ENCODE measurements at places on chromosomes 1 and 21.

GRCh38 chr1:205301205-205301821, 20.2 kb downstream of the NUAK2 start:
- DNase-seq = no peak

- no peak for DNase-seq
Observed at GRCh38 chr1:31397360-31398095, 15.5 kb upstream of the SERINC2 start.

GRCh38 chr21:45502006-45502345, 40.3 kb downstream of the SLC19A1 start:
- DNase-seq = no peak

- DNase-seq = peak; percentile 44
Observed at GRCh38 chr1:244106837-244107493, 55.9 kb downstream of the ZBTB18 start.

DNA sequence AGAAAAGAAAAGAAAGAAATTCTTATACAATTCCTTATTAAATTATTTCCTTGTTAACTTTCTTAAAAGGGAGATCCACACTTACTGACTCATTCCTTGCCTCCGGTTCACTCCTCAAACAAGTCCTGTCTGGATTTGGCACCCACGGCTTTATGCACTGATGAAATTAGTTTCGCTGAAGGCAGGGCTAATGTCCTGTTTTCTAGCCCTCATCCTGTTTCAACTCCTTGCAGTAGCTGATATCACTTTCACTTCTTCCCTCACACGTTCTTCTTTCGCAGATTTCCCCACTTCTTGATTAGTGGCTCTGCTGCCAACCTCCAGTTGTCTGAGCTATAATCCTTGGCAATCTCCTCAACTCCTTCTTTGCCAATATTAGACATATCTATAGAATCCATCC, 215.2 kb downstream of the URB2 start:
- DNase-seq = no peak

DNA sequence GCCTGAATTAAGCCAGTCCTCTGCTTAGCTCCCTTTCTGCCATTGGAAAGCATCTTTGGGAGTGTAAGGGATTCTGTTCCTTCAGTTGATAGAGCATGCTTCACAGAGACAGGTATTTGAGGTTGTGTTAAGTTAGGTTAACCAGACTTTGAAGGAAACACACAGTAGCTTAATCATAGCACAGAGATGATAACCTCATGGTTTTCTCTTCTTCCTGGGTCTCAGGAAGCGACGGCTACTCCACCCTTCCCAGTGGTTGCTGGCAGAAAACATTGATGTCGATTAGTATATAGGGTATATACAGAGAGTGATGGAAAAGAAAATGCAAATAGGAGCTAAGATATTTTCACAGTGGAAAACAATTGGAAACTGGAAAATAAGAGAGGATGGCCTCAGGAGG, 42.0 kb downstream of the S1PR1 start:
- no peak for DNase-seq

DNA sequence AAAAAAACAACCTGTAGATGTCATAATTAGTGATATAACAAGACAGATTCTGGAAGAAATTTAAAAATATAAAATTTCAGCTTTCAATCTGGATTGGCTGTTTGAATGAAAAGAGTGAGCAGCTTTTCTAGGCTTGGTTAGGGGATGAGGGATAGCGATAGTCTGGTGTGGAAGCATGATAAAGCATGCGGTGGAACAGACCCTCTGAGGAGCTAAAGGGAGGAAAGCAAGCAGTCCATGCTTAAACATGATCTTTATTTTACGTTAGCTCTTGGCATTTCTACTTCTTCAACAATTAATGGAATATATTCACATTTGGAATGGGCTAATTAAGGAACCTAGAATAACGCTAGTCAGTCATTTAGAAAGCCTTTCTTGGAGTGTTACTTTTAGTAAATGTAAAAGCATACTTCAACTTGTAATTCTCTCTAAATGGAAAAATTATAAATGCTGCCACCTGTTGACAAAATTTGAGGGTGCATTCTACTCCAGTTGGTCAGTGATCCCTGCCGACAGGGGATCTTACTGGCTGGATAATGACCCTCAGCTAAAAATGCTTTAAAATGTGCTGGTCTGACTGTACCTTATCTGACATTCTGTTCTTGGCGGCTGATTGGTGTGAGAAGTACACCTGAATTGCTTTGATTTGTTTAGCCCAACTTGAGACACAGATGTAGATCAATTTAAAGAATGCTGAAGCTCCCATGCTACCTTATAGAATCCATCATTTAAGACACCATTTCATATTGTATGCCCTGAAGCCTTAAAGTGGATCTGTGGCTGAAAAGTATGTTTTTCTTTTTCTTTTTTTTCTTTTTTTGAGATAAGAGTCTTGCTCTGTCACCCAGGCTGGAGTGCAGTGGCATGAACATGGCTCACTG, 61.2 kb downstream of the AK4 start:
- no peak for DNase-seq

- DNase-seq = no peak
Observed at GRCh38 chr21:24428591-24429199, 1178.6 kb downstream of the MRPL39 start.

DNA sequence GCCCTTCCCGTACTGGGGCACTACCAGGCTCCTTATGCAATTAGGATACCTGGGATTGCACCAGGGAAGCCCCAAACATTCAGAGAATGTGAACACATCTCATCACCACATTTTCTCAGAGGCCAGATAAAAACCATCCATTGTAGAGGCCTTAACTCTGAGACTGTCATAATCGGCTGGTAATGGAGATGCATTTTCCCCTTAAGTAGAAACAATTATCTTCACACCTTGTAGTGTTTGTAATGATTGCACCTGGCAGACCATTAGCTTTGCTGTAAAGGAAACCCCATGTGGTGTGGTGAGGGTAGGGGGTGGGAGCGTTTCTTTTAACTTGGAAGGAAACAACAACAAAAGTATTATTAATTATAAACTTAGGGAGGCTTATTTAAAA, 90.0 kb upstream of the TLR5 start:
- no peak for DNase-seq

GRCh38 chr21:26032263-26032662, 138.3 kb downstream of the APP start:
- no peak for DNase-seq

DNA sequence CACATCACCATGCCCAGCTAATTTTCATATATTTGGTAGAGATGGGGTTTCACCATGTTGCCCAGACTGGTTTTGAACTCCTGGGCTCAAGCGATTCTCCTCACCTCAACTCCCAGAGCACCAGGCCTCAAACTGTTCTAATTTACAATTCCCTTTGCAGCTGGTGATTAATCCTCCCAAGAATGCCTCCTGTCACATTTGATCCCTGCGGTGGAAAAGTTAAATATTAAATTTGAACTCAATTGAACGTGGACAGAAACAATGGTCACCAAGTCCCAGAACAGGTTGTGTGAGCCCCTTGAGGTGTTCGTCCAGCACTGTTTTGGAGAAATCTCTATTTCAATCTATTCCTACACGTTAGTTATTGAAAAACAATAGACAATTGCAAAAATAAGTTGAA, 2.0 kb upstream of the ANKRD35 start:
- no peak for DNase-seq

- no peak for DNase-seq
Observed at GRCh38 chr1:212585210-212585609, 23.4 kb upstream of the ATF3 start.

DNA sequence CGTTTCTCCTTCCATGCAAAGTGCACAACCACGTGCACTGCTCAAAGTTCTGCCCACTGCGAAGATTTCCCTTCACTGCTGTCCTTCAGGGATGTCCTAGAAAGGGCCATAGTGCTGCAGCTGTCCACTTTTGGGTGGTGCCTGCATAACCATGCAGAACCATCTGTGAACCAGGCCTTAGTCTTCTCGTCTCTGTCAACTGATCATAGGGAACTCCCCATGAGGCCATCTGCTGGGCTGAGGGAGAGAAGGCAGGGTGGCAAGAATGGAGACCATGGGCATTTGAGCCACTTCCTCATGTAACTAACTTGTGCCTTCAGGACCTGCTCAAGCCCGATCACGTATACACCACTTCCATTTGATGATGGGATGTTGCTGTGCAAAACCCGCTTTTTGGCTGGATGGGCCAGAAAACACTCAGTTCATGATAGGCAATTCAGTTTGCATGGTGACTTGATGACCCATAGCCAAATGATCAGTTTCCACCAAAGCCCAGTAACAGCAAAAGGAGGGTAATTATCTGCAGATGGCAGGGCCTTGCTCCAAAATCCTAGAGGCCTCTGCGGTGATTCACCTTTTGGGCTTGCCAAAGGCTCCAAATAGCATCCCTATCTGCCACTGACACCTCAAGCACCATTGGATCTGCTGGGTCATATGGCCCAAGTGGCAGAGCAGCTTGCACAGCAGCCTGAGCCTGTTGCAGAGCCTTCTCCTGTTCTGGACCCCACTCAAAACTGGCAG, 9.5 kb downstream of the ST6GALNAC5 start:
- DNase-seq = no peak

GRCh38 chr1:208637181-208637580, 393.0 kb upstream of the PLXNA2 start:
- DNase-seq = no peak

GRCh38 chr21:31656199-31657095, 3.0 kb upstream of the SOD1 start:
- no peak for DNase-seq

DNA sequence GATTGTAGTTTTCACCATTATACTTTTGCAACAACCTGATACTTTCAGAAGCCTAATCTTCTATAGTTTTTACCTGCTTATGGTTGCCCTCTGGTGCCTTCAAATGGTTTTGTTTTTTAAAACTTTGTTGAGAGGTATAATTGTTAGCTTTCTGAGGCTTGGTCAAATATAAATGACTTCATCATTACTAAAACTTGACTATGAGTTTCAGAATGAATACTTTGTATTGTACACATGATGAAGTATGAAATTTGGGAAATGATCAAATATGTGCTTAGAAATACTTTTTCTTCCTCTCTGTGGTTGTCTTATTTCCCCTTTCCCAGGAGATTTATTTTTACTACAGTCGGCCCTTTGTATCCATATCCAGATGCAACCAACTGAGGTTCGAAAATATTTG, 151.8 kb upstream of the B3GALT2 start:
- no peak for DNase-seq

GRCh38 chr1:32864375-32865019, 6.2 kb downstream of the FNDC5 start:
- no peak for DNase-seq

DNA sequence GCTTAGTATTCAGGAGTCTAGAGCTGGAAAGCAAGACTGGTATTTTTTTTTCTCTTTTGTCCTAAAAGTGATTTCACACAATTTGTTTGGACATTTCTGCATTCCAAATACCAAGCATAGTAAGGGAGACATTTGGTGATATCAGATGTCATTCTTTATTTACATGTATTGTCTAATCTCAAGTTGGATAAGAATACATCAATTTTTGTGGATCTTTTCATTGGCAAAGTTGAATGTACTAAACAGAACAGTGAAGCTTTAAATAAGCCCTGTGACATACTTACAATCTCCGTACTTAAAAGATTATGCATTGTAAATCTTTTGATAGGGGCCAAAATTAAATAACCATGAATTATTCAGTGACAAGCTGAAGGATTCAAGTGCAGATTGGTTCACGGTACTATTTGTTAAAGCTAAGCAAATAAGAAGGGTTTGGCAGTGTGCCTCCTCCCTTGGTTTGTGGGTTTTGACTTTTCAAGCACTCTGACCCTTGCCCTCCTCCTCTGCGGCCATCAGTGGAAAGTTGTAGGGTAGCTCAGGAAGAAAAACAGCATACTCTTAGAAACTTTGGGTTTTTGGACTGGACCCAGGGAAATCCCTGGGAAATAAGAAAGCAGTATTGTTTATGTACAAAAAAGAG, 663.7 kb downstream of the ADGRL2 start:
- no peak for DNase-seq

DNA sequence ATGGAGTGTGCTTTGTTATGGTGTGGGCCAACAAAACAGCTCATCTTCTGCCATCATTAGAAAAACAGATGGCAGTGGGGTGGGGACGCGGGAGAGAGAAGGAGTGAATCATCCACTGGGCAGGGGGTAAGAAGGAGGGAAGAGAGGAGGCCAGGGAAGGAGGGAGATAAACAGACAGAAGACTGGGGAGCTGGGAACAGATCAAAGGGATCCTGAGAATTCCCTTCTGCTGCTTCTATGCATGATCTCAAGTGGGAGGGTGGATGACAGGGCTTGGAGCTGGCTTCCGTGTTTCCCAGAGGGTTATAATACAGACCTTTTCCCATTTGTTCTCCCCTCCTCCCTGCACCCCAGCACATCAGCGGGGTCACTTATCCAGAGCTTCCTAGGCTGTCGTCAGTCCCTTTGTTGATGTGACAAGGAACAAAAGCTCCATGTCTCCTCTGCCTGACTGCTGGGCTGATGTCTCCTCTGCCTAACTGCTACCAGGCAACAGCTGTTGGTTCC, 338.6 kb downstream of the PAPPA2 start:
- DNase-seq = no peak

- no peak for DNase-seq
Observed at GRCh38 chr1:90919900-90920299, 101.9 kb downstream of the ZNF644 start.

DNA sequence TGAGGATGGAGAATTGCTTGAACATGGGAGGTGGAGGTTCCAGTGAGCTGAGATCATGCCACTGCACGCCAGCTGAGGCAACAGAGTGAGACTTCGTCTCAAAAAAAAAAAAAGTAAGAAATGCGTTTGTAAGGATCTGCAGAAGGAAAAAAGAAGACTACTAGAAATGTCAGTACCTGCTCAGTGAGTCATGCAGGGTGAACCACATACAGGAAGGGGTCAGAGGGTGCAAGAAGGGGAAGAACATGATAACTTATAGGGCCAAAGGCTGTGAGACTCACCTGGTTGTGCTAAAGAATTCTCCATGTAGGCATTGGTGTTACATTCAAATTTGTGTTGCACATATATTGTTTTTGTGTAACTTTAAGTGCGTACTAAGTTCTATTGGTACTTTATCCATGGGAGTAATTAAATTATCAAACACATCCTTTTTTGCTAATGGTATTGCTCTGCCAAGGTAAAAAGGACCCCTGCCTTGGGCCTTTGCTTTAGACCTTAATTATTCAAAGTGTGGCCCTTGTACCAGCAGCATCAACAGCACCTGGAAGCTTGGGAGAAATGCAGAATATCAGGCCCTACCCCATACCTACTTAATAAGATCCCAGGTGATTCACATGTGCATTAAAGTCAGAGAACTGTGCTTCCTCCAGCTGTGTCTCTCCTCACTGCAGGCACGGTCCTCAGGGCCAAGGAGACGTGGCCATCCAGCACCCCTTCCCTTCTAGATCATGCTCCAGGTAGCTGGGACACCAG, 96.4 kb upstream of the PPP2R5A start:
- DNase-seq = no peak

- no peak for DNase-seq
Observed at GRCh38 chr1:12478612-12478985, 139.4 kb downstream of the DHRS3 start.

DNA sequence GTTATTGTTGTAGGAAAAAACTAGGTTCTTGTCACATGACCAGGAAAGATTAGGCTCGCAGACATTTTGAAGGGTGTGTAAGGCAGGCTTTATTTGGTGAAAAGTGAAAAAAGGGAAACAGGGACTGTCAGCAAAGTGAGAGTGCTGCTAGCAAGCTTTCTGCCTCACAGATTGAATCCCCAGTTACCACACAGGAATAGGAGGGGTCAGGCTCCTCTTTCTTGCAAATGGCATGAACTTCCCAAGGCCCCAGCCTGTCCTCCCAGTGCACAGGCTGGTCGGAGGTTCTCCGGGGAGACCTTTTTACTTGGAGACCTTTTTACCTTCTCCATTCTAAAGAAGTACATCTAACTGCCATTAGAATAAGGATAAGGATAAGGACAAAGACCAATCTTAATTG, 42.1 kb downstream of the SYCP1 start:
- no peak for DNase-seq
